H1 (cell line): ENCODE measurements at places on chromosomes 2 and 18.

- no peak for DNase-seq
Measured at GRCh38 chr2:236022128-236022527, 146.1 kb downstream of the GBX2 start.

DNA sequence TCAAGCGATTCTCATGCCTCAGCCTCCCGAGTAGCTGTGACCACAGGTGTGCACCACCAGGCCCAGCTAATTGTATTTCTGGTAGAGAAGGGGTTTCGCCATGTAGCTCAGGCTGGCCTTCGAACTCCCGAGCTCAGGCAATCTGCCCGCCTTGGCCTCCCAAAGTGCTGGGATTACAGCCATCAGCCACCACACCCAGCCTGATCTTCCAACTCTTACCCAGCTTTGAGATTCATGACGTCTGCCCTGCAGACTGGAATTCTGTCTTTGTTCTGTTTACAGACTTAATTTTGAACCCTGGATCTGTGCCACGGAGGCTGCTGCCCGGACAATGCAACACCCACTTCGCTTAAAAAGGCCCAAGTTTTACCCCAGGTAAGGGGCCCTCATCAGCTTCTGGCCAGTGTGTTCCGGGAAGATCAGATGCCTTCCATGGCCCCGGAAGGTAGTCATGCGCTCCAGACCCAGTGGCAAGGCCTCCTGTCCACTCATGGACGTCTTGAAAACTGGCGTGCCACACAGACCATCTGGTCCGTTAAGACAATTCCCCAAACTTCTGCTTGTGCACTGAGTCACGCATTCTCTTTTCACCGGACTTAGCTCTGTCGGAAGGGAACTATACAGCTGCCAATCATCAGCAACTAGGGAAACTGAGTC lies 5.5 kb downstream of the PXDN start:
- no peak for DNase-seq

- DNase-seq, result no peak
Measured at GRCh38 chr2:207073412-207073800, 92.3 kb downstream of the KLF7 start.

DNA sequence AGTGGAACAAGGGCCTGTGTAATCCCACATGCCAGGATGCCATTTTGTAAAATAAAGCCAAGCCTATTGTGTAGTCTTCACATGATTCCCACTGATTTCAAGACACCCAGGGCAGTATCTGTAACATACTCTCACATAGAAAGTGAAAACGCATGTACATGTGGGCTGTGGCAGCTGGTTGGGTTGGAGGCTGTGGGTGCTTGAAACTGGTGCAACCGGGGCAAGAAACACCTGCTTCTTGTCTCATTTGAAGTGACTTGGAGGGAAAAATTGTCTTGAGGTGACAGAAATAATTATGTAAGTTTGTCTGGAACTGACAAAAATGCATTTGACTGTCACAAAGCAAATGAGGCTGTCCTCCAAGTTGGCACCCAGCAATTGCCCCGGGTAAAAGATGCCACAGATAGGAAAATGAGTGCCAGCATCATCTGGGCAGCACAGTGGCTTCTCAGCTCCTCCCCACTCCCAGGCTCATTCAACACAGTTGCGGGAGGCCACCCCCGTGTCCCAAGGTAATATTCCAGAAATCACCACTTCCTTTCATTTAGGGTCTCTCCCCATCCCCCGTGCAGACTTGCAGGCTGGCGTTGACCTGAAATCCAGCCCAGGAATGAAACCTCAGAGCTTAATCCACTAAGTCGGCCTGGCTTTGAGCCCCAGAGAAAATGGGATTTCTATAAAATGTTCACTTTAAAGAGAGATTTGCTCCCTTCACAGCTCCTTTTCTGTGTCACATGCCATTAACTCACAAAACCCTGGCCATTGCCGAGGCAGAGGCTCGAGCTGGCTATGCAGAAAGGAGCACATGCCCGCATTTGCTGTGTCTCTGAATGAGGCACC lies 293.9 kb upstream of the PARD3B start:
- DNase-seq, result no peak

GRCh38 chr2:109211315-109211714 lies 82.3 kb downstream of the SH3RF3 start:
- no peak for DNase-seq

DNA sequence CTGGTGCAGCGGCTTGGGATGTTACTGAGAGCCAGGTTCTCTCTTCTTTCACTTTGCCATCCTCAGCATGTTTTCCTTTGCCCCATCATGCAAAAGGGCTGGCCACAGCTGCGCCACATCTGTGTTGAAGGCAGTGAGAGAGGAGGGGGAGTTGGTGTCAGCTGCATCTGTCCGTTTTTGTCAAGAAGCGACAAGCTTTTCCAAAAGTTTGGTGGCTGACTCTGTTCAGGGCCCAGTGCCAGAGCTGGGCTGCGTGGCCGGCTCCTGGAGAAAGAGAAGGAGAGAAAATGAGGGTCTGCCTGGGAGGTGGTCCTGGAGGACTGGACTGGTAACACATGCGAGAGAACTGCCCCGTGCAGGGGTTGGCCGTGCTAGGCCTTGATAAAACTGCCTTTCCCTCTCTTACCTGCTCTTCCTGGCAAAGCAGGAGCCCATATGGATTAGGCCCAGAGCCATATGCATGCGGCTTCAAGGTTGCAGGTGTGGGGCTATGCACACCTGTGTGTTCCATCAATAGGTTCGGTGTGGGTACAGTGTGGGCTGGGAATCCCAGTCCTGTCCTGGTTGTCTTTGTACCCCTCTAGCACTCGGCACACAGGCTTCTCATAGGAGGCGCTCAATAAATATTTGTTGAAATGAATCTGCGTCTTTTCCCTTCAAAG lies 9.0 kb downstream of the RNF144A start:
- no peak for DNase-seq

DNA sequence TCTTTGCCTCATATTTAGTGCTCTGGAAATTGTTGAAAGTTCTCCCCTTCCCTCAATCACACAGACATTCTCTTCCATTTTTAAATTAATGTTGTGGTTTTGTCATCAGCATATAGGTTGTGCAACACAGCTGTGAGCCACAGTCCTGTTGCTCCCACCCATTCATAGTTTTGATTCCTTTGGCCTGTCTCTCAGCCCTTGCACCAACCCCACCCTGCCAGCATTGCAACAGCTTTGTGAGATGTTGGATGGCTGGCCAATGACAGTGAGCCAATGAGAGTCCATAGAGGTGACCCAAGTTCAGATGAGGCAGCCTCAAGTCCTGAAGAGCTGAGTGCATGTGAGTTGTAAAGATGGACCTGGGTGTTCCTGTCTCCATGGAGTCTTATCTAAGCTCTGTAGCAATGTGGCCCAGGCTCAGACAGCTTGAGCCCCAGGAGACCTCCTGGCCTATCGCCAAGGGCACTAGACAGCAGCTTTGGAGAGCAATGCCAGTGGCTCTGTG lies 775.5 kb downstream of the RNF144A start:
- DNase-seq, result no peak

DNA sequence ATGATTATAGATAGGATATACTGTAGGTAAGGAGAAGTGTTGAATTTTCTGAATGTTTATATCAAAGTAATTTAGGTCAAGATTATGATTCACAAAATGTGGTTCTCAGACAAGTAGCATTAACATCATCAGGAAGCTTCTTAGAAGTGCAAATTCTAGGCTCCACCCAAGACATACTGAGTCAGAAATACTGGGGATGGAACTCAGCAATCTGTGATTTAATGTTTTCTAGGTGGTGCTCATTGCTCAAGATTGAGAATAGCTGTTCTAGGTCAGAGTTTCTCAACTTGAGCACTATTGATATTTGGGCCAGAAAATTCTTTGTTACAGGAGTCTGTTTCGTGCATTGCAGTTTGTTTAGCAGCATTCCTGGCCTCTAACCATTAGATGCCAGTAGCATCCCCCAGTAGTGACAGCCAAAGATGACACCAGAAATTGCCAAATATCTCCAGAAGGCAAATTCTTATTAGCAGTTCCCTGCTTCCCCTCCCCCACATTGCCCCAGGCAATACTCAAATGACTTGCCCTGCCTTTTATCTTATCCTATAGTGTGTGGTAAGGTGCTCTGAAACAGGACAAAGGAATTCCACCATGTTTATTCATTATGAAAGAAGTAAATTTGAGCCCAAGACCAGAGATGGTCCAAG lies 1001.2 kb downstream of the DPP10 start:
- DNase-seq, result no peak

- no peak for DNase-seq
Measured at GRCh38 chr2:128091726-128092080, 703 bp downstream of the UGGT1 start.

- no peak for DNase-seq
Measured at GRCh38 chr2:162050513-162050961, 23.5 kb downstream of the DPP4 start.

DNA sequence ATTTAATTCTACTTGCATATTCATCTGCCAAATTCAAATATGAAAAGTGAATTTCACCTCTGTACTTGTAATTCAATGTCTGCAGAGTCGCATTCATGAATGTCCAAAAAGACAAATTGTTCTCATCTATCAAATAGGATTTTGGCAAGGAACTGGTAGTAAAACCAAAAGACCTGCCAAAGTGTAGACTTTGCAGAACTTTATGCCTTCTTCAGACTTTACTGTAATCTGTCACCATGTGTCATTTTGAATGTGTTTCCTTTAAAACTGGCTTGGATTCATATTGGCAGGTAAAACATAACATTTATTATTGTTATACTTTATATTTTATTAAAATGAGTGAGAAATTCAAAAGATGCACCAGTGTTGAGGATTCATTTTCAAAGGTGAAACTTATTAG lies 701.9 kb upstream of the LINC00305 start:
- DNase-seq, result no peak

DNA sequence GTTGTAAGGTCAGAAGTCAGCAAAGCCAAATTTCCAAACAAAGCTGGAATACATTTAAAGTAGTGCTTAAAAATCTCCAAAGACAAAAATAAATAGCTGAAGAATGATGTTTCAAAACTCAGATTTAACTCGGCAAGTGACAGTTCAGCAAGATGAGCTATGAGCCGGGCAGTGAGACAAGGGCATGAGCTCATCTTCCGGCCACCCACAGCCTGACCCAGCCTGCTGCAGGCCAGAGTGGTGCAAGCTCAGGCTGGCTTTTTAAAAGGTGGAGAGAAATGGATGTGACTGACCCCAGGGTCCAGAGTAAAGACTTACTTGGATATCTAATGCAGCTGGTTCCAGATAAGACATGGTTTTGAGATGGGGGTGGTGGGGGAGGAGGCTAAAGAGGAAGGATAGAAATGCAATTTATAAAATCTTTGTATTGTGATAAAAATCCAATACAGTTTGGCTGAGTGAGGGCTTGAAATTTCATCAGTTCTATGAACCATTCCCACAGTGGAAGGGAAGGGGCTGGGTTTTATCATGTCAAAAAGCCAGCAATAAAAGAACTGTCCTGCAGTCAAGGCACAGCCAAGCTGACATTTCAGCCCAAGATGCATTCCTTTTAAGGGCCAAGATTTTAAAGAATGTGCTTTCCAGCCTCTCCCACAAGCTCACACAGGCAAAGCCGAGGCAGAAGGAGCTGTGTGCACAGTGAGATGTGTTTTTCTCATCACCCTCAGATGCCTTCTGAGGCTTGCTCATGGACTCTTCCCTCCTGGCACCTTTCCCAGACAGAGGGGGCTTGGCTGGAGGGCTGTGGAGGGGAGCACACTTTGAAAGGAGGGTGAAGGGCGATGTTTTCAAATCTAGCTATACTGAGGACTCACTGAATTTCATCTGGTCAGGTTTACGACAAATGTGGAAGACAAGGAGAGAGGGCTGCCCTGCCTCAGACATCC lies 97.9 kb upstream of the KLHL29 start:
- no peak for DNase-seq

DNA sequence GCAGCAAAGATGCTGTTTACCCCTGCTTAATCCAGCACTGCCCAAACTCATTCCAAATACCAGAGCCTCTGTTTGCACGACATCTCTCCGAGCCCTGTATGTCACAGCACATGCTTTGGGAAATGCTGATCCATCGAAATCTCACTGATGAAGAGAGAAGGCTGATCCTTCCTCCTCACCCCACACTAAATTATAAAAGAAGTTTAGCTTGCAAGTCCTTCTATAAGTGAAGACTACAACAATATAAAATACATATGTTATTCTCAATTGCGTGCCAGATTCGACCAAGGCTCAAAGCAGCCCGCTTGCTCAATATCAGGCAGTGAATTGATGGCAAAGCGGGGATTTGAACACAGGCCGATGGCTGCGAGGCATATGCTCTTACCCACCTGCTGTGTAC lies 30.7 kb upstream of the SLC35F6 start:
- DNase-seq, result no peak

- DNase-seq, result no peak
Measured at GRCh38 chr2:62412347-62412742, 93.7 kb downstream of the TMEM17 start.

DNA sequence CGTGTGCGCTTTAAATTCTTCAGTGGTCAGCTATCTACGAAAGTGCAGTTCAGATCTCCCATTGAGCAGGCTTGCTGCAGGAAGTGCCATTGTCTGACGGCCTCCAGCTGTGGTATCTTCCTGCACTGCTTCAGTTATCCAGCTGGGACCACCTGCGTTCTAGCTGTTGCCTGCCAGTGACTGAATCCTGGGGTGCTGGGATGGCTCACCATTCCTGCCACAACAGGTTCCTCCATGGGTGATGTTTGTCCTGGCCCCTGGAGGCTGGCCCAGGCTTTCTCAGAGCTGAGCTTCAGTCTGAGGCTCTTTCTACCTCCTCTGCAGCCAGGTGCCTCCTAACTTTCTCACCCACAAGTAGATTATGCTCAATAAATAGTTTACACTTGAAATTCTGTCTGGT lies 498.5 kb upstream of the HS6ST1 start:
- DNase-seq, result no peak

DNA sequence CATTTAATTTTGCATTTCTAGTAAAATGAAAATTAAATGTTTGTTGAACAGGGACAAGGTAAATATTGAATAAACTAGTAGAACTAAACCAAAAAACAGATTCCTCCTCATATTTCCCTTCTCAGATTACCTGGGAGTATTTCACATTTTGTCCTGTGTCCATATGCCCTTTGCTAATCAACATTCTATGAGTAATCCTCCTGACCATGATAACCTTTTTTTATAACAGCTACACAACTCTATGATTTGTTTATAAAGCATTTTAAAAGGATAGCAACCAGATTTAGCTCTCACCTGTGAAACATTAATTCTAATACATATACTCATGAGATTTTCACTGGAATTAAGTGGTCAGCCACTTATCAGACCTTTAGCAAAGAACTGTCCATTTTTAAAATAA lies 7.1 kb upstream of the DSG2 start:
- DNase-seq, result no peak

DNA sequence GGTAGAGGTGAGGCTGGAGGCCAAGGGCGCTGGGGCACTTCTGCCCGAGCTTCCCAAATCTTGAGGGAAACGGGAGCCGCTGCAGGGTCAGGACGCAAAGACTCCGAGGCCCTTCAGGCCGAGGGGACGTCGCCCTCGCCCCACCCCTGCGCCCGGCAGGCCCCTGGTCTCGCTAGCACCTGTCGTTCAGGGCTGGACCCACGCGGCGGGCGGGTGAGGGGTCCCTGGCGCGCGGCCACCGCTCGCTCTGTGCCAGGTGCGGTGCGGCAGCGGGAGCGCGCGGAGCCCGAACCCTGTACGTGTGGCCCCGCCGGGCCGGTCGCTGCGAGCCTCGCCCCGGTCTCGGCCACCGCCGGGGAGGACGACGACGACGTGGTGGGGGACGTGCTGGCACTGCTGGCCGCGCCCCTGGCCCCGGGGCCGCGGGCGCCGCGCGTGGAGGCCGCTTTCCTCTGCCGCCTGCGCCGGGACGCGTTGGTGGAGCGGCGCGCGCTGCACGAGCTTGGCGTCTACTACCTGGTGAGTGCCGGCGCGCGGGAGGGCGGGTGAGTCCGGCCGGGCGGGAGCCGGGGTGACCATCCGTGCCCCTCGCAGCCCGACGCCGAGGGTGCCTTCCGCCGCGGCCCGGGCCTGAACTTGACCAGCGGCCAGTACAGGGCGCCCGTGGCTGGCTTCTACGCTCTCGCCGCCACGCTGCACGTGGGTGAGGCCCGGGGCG lies 4.9 kb downstream of the ERFE start:
- no peak for DNase-seq
